MCF 10A (cell line): ENCODE measurements at places on chromosomes 11 and 22. TPM values are rescaled to one million over a fixed set of nuclear protein-coding genes. Genes with fewer than 3 reads are reported as not detected.
A peak's percentile ranks its signal among the peaks of the same experiment; 100 is the strongest.

- no peak for DNase-seq
These were observed 50.6 kb upstream of the FTH1 start for GRCh38 chr11:62017878-62018655.

DNA sequence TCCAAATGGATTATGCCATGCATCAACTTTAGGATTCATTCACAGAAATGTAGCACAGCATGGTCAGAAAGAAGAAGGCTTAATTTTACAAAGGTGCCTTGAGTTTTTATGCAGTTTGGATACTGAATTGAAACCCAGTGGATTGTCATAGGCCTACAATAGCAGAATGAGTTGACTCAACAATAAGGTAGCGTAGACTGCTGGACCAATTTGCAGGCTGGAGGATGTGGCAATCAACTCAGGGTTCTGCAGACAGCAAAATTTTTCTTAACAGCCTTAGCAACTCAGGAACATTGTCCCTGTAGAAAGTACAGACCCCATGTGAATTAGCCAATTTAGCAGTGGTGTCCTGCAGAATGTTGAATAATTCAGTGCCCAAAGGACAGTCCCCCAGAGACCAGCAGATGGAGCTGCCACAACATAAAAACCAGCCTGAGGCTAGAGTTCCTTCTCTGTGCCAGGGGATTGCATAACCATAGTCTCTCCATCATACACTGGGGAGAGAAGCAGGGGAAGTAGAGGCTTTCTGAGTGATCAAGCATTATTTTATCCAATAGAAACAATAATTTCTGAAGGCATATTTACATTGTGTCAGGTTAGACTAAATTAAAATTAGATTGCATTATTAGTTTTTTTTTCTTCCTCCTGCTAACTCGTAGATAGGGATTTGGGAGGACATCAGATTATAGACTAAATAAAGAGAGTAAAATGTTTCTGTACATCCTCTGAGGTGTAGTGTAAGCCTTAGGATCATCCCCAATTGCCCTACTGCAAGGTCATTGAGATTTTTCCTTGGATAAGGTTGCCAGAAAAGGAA, 20.3 kb upstream of the MRPL17 start:
- peak; percentile 87 for DNase-seq

- no peak for DNase-seq
These were observed 22.4 kb downstream of the TOM1 start for GRCh38 chr22:35322126-35322525.

Gene RASL10A
- 0.52 and 0.82 TPM in 2 replicates for total RNA-seq

GRCh38 chr11:128765571-128766549, 72.0 kb downstream of the FLI1 start:
- DNase-seq: no peak

DNA sequence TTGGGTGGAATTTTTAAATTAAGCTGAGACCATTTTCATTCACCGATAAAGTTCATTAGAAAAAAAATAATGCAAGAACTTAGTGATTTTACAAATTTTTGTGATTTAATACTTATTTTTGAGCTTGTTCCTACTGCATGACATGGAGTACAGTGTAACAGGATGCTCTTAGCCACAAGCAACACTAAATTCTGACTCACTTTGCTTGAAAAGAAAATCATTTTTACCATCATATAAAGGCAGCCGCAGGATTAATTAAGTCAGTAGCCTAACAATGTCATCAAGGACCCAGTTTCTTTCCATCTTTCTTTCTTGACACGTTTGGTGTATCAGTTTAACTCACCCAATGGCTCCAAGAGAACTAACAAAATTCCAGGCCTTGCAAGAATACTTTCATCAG, 540.3 kb upstream of the LUZP2 start:
- DNase-seq: no peak

DNA sequence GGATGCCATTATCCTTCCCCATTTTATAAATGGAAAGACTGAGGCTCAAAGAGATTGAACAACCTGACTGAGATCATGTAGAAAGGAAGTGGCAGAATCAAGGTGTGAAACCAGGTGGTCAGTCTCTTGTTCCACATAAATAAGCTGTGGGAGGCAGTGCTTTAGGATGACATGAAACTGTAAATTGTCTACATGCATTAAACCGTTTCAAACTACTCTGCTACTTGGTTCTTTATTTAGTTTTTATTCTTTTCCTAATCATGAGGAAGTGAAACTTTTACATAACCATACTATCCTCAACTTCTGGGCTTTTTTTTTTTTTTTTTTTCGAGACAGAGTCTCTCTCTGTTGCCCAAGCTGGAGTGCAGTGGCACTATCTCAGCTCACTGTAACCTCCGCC, 34.9 kb downstream of the CADM1 start:
- DNase-seq: no peak

- DNase-seq: no peak
These were observed 342.5 kb downstream of the LRRC4C start for GRCh38 chr11:41116970-41117369.

Gene MYOD1
- total RNA-seq: not detected in 2 replicates

Gene RAPSN
- 0.51 and 0.64 TPM in 2 replicates for total RNA-seq

- DNase-seq: no peak
These were observed 291.3 kb downstream of the TBC1D22A start for GRCh38 chr22:47053726-47054141.

GRCh38 chr22:30600921-30601320, 6.1 kb upstream of the TCN2 start:
- DNase-seq: no peak

- DNase-seq: peak; percentile 49
These were observed 16.9 kb downstream of the C22orf31 start for GRCh38 chr22:29044657-29045176.

GRCh38 chr22:32617271-32617670, 142.7 kb downstream of the FBXO7 start:
- DNase-seq: no peak

Gene ZBTB16
- total RNA-seq: 70.4 and 75.3 TPM in 2 replicates

DNA sequence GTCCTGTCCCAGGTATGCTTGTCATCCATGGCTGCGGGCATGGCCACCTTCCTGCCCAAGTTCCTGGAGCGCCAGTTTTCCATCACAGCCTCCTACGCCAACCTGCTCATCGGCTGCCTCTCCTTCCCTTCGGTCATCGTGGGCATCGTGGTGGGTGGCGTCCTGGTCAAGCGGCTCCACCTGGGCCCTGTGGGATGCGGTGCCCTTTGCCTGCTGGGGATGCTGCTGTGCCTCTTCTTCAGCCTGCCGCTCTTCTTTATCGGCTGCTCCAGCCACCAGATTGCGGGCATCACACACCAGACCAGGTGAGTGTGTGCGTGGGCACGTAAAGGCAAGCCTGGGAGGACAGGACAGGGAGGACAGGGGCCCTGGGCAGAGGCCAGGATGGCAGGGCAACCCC, 42.4 kb downstream of the SLCO2B1 start:
- no peak for DNase-seq

DNA sequence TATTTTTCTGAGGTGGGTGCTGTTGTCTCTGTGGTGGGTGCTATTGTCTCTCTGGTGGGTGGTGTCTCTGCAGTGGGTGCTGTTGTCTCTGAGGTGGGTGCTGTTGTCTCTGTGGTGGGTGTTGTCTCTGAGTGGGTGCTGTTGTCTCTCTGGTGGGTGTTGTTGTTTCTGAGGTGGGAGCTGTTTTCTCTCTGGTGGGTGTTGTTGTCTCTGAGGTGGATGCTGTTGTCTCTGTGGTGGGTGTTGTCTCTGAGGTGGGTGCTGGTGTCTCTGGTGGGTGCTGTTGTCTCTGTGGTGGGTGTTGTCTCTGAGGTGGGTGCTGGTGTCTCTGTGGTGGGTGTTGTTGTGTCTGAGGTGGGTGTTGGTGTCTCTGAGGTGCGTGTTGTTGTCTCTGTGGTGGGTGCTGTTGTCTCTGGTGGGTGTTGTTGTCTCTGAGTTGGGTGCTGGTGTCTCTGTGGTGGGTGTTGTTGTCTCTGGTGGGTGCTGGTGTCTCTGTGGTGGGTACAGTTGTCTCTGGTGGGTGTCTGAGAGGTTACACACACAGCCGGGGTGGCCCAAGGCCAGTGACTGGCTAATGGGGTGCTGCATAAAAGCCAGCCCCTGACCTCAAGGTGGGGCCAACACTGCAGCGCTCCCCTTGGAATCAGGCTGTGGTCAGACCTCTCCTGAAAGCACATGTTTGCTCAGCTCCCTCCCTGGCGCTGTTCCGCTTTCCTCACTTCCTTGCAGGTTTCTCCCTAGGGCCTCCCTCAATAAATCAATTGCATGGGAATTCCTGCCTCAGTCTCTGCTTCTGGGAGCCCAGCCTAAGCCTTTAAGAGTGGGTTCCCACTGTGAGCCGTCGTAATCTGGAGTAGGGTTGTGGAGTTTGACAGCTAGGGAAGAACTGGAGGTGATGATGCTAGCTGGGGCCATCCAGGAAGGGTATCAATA, 31.0 kb upstream of the XBP1 start:
- DNase-seq: no peak
